ENCODE measurements at places on chromosomes 16 and 17.
A peak's percentile ranks its signal among the peaks of the same experiment; 100 is the strongest.

DNA sequence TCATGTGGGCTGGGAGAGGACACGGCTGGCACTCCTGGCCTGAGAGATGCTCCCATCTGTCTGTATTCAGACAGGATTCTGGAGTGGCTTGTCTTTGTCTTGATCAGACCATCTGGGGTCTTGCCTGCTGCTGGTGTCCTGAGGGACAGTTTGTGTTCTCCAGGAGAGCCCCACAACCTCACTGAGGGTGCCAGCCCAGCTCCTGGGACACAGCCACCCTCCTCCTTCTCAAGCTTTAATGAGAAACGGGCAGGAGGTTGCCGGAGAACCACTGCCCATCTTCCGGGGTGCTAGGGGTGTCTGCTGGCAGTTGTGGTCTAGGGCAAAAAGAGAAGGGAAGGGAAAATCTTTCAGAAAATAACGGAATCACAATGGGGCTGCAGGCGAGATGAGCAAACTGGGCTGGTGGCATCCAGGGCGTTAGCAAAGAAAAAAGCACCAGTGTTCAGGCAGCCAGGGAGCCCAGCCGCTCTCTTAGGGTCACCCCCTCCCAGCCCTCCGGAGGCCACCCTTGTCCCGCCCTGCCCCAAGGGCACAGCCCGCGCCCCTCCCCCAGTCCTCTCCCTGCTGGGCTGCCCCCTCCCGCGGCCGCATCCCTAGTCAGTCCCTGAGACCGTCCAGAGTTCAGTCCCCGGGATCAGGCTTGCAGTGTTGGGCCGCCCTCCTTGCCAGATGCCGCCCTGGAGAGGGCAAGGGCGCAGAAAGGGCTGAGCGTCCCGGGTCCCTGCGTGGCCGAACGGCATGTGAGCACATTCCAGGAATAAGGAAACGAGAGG, 824.7 kb downstream of the KCNJ18 start:
- DNase-seq = no peak

DNA sequence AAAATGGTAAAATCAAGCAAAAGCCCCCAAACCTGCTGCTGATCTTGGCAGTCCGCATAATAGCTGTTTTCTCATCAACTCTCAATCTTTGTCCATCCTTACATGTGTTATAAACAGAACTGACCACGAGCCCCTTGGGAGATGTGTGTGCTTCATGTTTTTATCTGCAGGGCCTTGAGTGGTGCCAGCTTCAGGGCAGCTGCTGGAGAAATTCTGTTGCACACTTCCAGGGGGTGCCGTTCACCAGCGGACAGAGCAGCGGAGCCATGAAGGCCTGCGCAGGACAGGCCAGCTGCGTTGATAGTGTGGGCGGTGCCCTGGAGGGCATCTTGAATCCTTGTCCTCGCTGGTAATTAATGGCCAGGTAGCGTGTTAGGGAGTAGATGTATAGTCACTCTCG, 20.1 kb downstream of the MPRIP start:
- no peak for DNase-seq

GRCh38 chr16:66503030-66503429, 46.9 kb downstream of the TK2 start:
- DNase-seq = no peak

DNA sequence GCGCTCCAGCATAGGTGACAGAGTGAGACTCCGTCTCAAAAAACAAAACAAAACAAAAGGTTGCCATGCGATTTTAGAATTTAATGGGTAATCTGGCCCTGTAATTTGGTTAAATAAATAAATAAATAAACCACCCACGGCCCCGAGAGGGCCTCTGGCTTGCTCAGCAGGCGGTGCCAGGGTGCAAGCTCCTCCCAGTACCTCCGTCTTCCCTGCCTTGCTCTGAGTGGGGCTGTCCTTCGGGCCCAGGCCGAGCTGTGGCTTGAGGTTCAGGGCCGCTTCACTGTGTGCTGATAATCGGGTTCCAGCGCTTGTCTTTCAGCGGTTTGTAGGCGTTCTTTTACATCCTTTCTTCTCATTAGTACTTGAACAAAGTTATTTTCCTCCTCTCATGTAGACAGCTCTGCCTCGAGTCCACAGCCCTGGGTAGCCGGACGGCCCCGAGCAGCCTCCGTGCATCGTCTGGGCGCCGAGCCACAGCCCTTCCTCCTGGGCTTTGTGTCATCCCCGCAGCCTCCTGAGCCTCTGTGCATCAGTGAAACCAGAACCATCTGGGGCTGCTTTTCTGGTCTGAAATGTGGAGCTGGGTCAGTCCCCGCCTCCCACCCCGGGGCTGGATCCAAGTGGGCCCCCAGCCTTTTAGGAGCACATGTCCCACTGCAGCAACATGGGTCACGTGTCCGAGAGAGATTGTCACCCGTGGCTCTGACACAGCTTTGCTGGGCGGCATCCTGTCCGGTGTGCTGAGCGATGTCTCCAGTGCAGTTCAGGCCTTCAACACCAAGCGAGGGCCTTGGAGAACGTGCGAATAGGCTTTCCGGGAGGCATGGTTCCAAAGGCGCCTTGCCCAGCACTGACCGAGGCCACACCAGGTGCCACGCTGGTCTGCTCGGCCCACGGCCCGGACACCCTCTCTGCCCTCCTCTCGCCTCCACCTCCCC, 157.4 kb upstream of the CHMP6 start:
- DNase-seq = no peak

DNA sequence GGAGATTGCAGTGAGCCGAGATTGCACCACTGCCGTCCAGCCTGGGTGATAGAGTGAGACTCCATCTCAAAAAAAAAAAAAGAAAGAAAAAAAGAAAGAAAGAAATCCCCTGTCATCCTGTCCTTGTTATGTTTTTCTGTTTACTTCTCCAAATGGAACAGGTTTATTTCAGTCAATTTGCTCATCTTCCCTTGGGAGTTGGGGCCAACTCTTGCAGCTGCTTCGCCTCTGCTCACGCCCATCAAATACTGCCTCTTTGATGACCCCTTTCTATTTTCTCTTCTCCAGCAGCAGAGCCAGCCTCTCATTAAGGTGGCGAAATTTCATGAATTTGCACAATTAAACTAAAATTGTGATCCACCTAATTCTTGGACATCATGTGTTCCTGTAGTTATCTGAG, 173.4 kb downstream of the ZNF18 start:
- DNase-seq = no peak

DNA sequence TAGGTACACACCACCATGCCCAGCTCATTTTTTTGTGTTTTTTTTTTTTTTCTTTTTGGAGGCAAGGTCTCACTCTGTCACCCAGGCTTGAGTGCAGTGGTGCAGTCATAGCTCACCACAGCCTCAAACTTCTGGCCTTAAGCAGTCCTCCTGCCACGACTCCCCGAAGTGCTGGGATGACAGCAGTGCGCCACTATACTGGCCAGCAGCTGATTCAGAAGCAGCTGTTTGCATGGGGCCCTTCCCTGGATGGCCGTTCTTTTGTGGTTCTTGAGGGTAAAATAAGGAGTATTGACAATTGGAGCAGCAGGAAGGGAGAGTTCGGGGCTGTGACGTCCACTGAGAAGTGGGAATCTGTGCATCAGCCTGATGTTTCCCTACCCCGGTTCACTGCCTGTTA, 41.6 kb downstream of the KIAA0513 start:
- DNase-seq = no peak

- no peak for DNase-seq
These were observed 206.8 kb upstream of the SALL1 start for GRCh38 chr16:51357839-51358238.

- DNase-seq = no peak
These were observed 36.1 kb downstream of the GINS2 start for GRCh38 chr16:85652431-85653221.

- DNase-seq = no peak
These were observed 12.1 kb upstream of the NLK start for GRCh38 chr17:28030386-28030785.

GRCh38 chr16:56999409-57000270, 10.3 kb downstream of the NLRC5 start:
- DNase-seq = peak; percentile 65

DNA sequence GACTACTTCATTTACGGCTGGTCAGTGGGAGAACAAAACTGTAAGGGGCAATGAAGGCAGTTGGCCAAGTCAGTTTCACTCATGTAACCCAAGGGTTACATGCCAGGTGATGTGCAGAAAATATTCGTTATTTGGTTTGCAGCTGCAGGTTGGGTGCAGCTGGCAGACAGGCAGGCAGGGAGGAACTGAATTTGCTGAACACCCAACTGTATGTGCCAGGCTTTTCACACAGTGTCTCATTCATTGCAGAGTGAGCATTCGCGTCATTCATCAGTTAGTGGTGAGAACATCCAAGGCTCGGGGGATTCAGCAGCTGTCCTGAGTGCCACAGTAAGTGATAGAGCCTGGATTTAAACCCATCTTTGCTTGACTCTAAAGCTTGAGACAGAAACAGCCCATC, 59.7 kb downstream of the ABCC6 start:
- DNase-seq = no peak

DNA sequence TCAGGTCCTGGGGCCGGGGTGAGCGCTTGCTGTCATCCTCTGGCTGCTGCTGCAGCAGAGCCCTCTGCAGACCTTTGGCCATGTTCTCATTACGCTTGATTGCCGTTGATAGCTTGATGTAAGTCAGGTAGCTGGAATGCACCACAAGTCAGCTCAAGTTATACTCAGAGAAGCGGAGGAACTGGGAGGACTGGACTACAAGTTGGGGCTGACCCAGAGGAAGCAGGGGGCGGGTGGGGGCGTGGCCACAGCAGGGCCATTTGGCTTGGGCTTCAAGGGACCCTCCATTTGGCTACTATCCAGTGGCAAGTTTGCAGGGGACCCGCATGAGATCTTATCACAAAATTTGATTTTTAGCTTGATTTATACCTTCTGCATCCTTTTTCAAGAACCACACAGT, 19.0 kb upstream of the EVPL start:
- DNase-seq = no peak

DNA sequence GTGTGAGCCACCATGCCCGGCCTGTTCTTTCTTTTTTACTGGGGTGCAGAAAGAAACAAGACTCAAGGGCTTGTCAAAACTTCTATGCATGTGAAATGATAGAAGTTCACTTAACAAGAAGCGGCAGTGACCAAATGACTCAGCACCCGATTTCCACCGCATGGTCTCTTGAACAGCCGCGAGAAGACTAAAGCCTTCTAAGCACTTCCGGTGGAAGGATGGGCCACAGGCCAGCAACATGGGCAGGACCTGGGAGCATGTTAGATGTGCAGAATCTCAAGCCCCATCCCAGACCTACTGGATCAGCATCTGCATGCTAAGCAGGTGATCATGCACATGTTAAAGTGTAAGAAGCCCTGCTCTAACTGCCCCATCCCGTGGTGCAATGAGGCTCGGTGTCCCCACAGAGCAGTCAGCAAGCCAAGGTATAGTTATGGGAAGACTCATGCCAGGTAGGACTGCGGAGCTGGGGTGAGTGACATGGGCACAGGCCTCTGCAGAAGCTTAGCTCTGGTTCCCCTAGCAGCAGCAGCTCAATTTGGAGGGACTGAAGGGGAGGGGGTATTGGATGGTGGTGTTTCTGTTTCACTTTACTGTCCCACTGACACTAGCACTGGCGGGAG, 88.5 kb upstream of the HNF1B start:
- DNase-seq = no peak

GRCh38 chr16:89828199-89828869, at the start of gene SPIRE2:
SPIRE2 (plus strand) TSS chr16:89828475; CDS start chr16:89828551, 76 bp downstream.
- DNase-seq = peak; percentile 71

- no peak for DNase-seq
These were observed 11.2 kb downstream of the FBXO39 start for GRCh38 chr17:6787081-6787693.

DNA sequence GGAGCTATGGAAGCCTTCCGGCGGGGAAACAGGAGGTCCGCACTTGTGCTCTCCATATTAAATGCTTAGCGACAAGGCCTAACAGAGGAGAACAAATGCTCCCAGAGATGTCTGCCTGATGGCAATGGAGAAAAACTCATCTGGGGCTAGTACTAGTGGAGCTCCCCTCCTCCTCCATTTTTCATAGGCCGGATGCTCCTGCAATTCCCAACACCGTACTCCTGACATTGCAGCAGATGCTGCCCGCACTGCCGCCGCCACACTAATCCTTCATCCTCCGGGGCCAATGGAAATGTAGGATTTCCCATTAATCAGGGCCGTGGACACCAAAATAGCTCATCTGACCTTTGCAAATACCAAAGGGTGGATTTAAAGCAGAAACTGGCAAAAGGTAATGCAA, 27.5 kb downstream of the TOM1L2 start:
- DNase-seq = no peak

GRCh38 chr16:9625122-9625521, 533.7 kb downstream of the HAPSTR1 start:
- no peak for DNase-seq

DNA sequence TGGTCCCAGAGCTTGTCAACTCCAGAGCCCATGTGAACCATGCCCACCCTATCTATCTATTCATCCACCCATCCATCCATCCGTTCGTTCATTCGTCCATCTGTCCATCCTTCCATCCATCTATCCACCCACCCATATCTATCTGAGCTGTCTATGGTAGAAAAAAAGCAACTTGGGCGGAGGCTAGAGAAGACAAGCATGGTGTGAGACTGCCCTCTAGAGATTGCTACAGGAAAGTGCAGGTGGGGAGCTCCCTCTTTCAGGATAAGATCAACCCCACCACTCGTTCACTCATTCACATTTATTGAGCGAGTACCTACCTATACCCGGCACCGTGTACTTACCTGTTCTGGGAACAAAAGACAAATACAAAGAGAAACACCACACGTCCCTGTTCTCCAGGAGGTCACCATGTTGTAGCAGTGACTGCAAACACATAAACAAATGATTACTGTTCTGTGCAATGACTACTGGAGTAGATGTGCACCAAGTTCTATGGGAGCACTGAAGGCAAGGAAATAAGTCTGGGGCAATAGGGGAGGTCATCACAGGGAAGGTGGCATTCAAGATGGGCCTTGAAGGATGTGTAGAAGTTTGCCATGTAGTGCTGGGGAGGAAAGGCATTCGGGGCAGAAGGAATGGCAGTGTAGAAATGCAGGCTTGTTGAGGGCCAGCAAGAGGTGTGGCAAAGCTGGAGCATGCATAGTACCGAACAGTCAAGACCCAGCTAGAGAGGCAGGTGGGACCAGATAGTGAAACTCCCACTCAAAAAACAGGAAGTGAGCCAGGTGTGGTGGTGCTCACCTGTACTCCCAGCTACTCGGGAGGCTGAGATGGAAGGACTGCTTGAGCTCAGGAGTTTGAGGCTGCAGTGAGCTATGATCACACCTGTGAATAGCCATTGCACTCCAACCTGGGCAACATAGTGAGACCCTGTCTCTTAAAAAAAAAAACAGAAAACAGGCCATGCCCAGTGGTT, 13.4 kb upstream of the ATP5MC1 start:
- DNase-seq = peak; percentile 79

- no peak for DNase-seq
These were observed 84.9 kb downstream of the RTN4RL1 start for GRCh38 chr17:1939981-1940809.

DNA sequence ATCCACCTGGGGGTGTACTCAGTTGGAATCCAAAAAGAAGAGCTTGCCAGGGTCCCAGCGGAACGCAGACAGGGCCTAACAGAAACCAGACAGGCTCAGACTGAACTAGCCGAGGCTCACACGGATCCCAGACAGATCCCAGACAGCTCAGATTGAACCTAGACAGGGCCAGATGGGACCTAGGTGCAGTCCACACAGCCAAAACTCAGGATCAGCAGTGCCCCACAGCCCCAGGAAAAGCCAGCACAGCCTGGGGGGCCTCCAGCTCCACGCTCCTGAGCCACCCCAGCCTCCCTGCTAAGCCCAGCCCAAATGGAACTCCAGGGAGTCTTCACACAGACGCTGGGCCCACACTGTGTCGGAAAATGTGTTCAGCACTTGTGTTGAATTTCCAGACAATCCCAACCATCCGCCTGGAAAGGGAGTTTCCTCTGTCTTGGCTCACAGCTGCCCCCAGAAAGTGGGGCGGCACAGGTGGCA, 7.5 kb downstream of the STX1B start:
- DNase-seq = no peak
